ENCODE measurements at places on chromosomes 4 and X. TPM values are rescaled to one million over a fixed set of nuclear protein-coding genes. Genes with fewer than 3 reads are reported as not detected.

DNA sequence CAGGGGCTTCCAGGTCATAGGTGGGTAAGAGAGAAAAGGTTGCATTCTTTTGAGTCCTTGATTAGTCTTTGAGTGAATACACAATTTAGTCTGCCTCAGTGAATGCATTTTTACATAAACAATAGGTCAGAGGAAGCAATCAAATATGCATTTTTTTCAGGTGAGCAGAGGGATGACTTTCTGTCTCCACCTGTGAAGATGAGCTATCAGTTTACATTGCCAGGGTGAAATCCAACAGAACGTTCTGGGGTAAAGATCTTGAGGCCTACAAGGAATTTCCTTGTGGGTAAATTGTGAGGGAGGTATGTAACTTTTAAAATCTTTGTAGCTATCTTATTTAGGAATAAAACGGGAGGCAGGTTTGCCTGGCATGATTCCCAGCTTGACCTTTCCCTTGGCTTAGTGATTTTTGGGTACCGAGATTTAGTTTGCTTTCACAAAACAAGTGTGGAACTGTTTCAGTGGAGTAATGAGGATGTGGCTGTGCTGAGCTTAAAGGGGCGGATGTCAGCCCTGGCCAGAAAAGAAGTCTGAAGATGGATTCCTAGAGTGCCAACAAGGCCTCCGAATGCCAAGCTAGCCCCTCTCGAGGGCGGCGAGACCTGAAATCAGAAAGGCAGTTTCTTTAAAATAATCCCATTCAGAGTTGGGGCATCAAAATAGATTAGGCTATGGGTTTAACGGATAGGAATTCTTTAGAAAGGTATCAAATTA, 29.5 kb downstream of the TMEM131L start:
- no peak overlapping the region for H3K27ac ChIP-seq
- H3K36me3 ChIP-seq = no peaks in the 10 kb centered on the region
- no peak overlapping the region for H3K4me3 ChIP-seq
- no peaks in the 10 kb centered on the region for H3K27me3 ChIP-seq

SCOC gene
- 45.5 TPM for total RNA-seq

GAB3 gene
- 1.0 TPM for total RNA-seq

DNA sequence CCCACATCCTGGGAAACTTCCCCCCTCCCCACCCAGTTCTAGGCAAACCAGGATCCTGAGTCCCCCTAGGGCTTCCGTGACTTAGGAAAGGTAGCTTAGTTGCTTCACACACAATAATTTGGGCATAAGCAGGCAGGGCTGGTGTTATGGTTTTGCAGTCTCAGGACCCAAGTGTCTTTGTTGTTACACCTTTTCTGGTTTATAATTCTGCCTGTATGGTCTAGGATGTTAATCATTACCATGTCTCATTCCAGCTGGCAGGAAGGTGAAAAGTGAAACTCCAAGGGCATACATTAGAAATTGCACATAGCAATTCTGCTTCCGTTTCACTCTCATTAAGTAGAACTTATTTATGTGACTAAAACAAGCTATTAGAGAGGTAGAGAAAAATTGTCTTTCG, 16.8 kb downstream of the UGT8 start:
- DNase-seq = no peak
- H3K27ac ChIP-seq = no peak overlapping the region
- H3K4me1 ChIP-seq = no peaks in the 10 kb centered on the region
- no peak overlapping the region for H3K4me3 ChIP-seq

- H3K36me3 ChIP-seq = no peaks in the 10 kb centered on the region
- no peak overlapping the region for H3K27ac ChIP-seq
- DNase-seq = no peak
These were observed 19.6 kb upstream of the KDM5C start for GRCh38 chrX:53244610-53245009.

All from ovary (tissue), 10 donors.